ENCODE measurements at places on chromosomes 7 and 10. TPM values are rescaled to one million over a fixed set of nuclear protein-coding genes. Genes with fewer than 3 reads are reported as not detected.

The SLC26A5 gene
- not detected for total RNA-seq

The OR2A7 gene
- not detected for total RNA-seq

The TUBB8 gene
- total RNA-seq: 0.22 TPM

The CLCN1 gene
- total RNA-seq: not detected
